ENCODE measurements at places on chromosomes 7 and 10. TPM values are rescaled to one million over a fixed set of nuclear protein-coding genes. Genes with fewer than 3 reads are reported as not detected.
A peak's percentile ranks its signal among the peaks of the same experiment; 100 is the strongest.

GRCh38 chr7:16646472-16647072, 591 bp downstream of the BZW2 start:
- DNase-seq: peak; percentile 32

DNA sequence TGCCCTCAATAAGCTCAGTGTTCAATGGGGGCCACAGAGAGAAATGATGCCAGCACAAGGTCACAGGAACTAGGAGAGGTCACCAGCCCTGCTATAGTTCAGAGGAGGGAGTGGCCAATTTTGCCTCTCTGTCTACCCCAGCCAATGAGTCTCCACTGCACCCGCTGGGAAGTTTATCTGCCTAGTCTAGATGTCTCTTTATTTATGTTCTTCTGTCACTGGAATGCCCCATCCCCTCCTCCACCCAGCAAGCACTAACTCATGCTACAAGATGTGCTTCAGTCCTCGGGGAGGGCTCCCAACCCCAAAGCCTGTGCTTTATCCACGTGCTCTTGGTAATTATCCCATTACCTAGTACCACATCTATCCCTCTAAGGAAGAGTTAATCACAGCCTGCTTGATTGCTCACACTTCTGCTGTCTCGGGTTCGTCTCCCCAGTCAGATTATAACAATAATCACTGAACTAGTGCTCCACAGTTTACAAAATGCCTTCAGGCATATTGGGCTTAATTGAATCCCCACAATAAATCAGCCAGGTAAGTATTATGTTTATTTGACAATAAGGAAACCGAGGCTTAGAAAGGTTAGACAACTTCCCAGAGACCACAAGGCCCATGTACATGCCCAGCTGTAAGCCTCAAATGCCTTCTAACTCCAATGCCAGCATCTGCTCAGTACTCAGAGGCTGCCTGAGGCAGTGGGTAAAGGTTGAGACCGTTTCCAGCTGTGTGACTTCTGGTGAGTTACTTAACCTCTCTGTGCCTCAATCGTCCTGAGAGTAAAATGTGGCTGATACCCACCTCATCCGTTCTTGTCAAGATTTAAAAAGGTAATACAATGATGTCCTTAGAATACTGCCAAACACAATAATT, 3.9 kb downstream of the HIP1 start:
- no peak for DNase-seq

DNA sequence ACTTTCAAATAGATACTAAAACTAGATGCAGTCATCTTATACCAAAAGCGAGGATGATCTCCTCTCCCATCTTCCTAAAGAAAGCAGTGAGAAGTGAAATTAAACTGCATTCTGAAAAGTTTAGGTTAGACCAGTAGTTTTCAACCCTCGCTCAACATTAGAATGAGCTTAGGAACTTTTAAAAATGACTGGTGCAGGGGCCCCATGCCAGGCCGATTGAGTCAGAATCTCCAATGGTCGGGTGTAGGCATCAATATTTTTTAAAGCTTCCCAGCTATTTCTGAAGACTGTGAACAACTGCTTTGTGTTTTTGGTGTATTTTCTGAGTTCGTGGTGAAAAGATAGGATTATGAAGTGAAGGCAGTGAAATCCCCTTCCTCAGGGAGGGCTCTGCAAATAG, 146.0 kb downstream of the VTI1A start:
- no peak for DNase-seq

DNA sequence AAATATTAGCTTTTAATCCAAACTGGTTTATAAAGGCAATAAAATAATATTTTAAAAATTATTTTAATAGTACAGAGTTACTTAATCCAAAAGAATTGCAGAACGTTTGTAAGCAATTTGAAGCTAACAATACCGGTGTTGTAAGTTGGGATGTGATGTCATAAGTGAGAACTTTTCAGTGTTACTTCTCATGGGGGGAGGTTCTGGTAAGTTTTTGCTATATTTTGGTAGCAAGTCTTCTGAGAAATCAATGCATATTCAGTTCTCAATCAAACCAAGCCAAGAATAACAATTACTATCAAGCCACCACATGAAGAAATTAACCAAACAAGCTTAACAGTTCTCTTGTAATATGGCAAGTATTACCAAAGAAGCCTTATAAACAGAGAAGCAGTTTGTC, 147.1 kb upstream of the ASAH2 start:
- no peak for DNase-seq

TMEM243 gene
- 20.3 TPM for total RNA-seq

GRCh38 chr10:121087129-121087528, 236.0 kb downstream of the WDR11 start:
- DNase-seq: peak; percentile 81

DNA sequence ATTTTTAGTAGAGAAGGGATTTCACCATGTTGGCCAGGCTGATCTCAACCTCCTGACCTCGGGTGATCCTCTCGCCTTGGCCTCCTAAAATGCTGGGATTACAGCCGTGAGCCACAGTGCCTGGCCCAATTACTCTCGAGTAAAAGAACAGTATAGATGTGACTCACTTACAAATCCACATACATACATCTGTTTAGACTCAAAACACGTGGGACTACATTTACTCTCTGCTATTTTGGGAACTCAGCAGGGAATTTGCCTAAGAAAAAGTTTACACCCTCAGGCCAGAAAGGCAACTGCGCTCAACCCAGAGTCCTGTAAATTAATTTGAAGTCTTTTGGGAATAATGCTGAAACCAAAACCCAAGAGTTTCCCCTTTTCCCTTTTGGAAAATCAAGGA, 289.7 kb downstream of the KLF6 start:
- no peak for DNase-seq

GRCh38 chr7:137006293-137006692, 137.8 kb downstream of the CHRM2 start:
- no peak for DNase-seq

CCDC172 gene
- total RNA-seq: not detected

KLF6 gene
- 29.9 TPM for total RNA-seq

DNA sequence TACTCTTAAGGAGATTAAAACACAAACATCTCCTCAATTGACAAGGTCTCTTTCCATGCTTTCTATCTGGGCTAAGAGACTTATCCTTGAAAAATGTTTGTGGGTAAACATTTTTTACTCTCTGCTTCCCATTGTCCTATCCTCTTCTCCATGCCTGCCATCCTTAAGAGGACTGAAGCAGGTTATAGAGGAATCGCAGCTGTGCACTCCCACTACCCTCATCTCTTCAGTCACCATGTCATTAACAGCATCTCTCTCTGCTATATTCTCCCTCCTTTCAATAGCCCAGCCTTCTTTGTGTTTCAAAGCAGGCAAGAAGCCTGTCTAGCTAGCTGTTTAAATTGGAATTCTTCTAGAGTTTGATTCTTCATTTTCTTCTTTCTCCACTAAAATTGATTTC, 22.6 kb downstream of the COL1A2 start:
- no peak for DNase-seq

GRCh38 chr7:123260428-123260960, 60.7 kb upstream of the SLC13A1 start:
- DNase-seq: no peak

- DNase-seq: no peak
These were observed 399.0 kb downstream of the CCSER2 start for GRCh38 chr10:84727398-84727797.

- DNase-seq: no peak
These were observed 86.6 kb downstream of the CABCOCO1 start for GRCh38 chr10:61749291-61749690.

PON1 gene
- total RNA-seq: not detected

GRCh38 chr10:70352401-70353097, 29.9 kb downstream of the LRRC20 start:
- no peak for DNase-seq

HMX2 gene
- not detected for total RNA-seq

HOXA6 gene
- total RNA-seq: 17.4 TPM

DNA sequence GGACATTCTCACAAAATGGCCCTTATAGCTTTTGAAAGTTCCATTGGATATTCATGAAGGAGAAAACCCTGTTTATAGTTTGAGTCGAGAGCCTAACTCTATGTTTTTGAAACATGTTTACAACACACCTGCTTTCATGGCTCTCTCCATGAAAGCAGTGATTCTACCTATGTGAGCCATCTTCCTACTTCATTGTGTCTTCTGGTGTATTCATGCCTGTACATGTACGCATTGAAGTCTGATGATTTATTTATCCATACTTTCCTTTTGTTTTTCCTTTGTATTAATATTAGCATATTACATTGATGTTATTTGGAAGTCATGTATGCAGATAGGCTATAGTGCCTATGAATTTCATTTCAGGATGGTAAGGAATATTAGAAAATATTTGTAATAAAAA, 58.0 kb downstream of the LAMB4 start:
- no peak for DNase-seq

DNA sequence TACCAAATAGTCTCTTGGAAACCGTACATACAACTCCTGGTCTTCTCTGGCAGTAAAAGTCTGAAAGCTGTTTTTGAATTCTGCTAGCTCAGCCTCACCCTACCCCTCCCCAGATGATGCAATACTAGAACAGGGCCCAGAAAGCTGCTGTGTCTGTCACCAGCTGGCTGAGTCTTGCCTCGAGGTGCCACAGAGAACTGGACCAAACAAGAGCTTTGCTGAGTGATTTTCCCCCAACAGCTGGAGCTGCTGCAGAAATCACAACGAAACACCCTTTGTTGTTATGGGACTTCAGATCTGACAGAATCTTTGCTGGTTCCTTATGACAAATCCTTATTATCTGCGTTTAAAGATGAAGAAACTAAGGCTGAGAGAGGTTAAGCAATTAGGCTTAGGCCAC, 134.1 kb downstream of the SPAG6 start:
- DNase-seq: no peak

DNA sequence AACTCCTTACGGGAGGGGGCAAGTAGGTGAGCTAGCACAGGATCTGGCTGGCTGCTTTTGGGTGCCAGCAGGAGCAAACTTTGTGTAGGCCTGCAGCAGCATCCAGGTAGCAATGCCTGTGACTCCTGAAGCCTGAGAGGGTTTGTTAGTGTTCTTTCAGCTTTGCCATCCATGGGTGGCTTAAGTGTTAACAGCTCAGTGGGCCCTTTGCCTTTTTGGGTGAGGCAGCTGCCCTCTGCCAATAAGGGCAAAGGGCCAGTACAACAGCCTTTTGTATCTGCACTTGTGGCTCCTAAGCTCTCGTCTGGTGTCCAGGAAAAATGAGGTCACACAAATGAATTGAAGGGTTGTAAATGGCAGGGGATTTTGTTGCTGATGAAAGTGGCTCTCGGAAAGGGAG, 359.0 kb upstream of the CHRM2 start:
- DNase-seq: no peak

- DNase-seq: no peak
These were observed 647.1 kb downstream of the ZNF37A start for GRCh38 chr10:38741226-38741625.

GRCh38 chr7:42747044-42747443, 164.8 kb downstream of the C7orf25 start:
- no peak for DNase-seq

GRCh38 chr10:97321804-97322190, 2.7 kb downstream of the FRAT1 start:
- DNase-seq: no peak

CDNF gene
- total RNA-seq: 6.6 TPM

DNA sequence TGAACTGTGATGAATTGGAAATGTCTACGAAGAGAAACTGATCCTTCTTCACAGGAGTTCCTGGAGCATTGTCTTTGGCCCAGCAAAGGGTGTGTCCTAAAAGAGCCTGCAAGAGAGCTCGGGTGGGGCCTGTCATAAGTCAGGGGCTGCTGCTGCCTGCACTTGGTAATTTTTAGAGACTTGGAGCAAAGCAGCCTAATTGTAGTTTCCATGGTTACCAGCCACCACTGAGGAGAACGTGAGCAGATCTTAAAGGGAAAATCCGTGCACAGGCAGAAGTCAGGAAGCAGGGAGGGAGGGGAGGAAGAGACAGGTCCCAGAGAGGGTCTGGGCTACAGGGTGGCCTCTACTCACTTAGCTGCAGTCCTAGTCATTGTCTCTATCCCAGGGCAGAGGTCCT, 463.6 kb downstream of the PLXNA4 start:
- no peak for DNase-seq

TFR2 gene
- 1.4 TPM for total RNA-seq

LRIT1 gene
- not detected for total RNA-seq

VWC2 gene
- not detected for total RNA-seq

All from adrenal gland (tissue), 19 donors.